ENCODE measurements at places on chromosomes 11 and 22. TPM values are rescaled to one million over a fixed set of nuclear protein-coding genes. Genes with fewer than 3 reads are reported as not detected.

Gene RELT
- total RNA-seq = 1.2 TPM

Gene DDB1
- total RNA-seq = 102 TPM

Gene OR10D3
- total RNA-seq = not detected

Gene KRTAP5-9
- total RNA-seq = not detected

Gene ARHGEF17
- 104 TPM for total RNA-seq

Gene SYT7
- total RNA-seq = 1.6 TPM

Gene KCNJ1
- not detected for total RNA-seq

Gene TMEM45B
- total RNA-seq = not detected

Gene MS4A15
- not detected for total RNA-seq

Gene MS4A4A
- total RNA-seq = 64.6 TPM

Gene SCO2
- not detected for total RNA-seq

GRCh38 chr11:64245401-64245796 is 1.3 kb downstream of the PPP1R14B start:
- DNase-seq = no peak

- DNase-seq = no peak
Observed at GRCh38 chr11:1453611-1454034, 33.0 kb downstream of the MOB2 start.

GRCh38 chr22:49426098-49426497 is 401.6 kb downstream of the BRD1 start:
- DNase-seq = no peak

DNA sequence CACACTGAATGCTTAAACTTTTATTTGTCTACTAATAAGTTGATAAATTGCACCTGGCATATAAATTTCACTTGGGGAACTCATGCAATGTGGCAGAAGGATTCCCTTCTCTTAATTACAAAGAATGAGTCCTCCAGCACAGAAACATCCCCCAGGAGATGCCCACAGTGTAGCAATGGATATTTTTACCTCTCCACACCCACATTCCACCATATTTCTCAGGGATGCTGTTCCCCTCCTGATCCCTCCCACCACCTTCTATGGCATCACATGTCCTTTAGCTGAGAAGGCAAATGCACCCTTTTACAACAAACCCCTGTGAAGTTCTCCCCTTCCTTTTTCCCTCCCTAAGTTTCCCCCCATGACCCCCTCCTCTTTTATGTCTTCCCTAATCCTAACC is 56.1 kb upstream of the UBASH3B start:
- no peak for DNase-seq

- DNase-seq = no peak
Observed at GRCh38 chr11:37087650-37088572, 489.9 kb upstream of the RAG2 start.

DNA sequence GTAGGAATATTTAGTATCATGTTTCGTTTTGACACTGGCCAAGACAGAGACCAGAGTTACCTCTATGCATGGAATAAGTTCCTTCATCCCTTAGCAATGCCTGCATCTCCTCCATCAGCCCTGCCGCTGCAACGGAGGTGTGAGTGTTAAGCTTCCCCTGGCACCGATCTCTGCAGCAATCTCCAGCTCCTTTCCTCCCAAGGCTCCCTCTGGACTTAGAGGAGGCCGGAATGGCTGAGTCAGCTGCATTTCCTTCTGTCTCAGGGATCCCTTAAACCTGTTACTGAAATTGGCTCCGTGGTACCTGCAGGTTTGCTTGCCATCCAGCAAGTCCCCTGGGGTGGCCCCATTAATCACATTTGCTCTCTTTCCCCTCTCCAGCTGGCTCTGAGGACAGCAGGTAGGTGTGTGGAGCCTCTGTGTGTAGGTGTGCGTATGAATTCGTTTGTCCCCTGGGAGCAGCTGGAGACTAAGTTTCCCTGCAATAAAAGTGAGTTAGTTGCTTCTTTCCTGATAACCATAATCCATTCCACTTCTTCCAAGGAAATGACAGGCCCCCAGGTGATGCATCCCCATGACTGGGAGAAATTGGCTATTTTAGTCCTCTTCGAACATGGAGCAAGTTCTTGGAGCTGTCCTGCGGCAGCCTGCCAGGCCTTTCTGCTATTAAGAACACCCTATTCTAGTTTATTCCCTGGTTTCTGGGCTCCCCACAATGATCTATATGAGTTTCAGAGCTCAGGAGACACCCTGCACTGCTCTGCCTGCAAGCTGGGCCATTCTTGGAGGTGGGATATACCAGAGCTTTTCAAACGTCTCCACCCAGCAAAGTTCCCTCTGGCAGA is 457.2 kb upstream of the CADM1 start:
- DNase-seq = no peak

GRCh38 chr22:49533886-49534285 is 293.8 kb downstream of the BRD1 start:
- DNase-seq = no peak

- no peak for DNase-seq
Observed at GRCh38 chr11:123196060-123196714, 1.1 kb upstream of the CLMP start.

GRCh38 chr11:4048340-4048739 is 46.3 kb upstream of the RRM1 start:
- DNase-seq = no peak

DNA sequence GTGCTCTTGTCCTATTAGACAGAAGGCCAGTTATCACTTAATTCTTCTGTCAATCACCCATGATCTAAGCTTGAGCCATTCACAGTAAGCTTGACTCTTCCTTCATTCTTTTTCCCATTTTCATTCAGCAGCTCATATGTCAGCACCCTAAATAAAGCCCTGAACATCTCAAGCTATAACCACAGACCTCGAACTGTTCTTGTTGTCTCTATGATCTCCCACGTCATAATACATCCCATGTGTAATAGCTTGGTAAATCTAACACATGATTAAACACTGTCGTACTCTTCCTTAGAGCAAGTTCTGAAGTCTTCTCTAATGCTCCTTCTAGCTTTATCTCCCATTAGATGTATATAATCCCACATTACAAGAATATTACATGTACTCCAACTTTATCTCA is 14.4 kb downstream of the MUC15 start:
- DNase-seq = no peak

DNA sequence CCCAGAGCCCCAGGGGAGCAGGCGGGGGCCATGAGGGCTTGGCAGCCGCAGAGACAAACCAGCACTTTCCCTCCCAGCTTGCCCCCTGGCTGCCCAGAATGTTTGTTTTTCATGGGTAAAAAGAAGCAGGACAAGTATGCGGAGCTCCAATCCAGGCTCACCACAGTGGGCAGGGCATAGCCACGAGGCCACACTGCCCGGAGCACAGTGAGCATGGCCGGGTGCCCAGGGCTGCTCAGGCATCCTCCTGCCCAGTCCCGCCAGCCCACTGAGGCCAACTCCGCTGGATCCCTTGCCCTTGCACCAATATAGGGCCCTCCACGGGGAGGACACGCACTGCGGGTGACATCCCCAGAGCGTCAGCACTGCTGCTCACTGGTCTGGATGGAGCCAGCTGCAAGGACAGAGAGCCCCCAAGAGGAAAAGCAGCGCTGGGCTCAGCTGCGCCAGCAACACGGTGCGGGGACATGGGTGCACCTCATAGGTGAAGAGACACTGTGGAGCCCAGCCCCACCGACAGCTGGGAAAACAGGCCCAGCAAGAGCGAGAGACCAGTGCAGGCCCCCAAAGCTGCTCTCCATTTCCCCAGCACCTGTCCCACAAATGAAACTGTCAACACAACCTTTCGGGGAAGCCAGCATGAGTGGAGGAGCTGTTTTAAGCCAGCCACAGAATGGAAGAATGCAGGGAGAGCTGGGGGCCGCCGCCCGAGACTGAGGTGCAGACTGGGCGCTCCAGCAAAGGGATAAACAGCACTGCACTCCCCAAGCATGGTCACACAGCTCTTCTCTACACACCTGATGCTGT is 24.8 kb downstream of the ARVCF start:
- DNase-seq = no peak

DNA sequence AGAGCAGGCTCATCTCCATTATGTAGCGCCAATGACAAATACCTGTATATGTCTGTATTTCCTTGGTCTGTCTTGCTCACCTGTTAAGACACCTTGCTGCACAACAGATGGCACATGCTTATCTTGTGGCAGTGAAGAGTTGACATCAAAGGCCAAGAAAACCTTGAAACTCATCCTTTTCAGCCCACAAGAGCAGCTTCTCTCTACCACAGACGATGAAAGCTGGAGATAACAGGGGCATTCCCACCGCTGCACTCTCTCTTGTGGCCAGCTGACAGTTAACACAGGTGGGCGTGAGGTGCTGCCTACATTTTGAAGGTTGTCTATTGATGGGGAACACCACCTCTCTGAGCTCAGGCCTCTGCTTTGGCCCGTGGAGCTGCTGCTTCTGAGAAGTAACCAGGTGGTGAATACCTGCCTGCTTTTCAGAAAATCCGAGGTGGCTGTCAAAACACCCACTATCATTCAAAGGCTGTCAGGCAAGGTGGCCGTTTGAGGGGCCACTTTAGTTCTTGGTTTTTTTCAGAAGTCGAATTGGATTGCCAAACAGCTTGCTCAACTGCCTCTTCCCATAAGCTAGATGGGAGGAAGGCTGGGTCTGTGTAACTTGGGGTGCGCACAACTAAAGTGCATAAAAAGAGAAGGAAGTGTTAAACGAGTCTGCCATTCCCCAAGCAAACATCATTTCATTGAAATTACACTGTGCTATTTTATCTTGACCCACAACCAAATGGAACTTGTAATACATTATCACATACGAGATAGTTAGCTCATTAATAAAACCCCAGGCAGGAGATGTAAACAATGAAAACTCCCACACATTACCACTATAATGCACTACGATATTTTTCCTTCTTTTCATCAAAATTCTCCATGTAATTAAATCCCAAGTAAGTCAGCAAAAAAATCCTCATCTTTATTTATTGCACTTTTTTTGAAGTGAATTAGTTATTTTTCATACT is 87.1 kb upstream of the RAG2 start:
- DNase-seq = no peak

DNA sequence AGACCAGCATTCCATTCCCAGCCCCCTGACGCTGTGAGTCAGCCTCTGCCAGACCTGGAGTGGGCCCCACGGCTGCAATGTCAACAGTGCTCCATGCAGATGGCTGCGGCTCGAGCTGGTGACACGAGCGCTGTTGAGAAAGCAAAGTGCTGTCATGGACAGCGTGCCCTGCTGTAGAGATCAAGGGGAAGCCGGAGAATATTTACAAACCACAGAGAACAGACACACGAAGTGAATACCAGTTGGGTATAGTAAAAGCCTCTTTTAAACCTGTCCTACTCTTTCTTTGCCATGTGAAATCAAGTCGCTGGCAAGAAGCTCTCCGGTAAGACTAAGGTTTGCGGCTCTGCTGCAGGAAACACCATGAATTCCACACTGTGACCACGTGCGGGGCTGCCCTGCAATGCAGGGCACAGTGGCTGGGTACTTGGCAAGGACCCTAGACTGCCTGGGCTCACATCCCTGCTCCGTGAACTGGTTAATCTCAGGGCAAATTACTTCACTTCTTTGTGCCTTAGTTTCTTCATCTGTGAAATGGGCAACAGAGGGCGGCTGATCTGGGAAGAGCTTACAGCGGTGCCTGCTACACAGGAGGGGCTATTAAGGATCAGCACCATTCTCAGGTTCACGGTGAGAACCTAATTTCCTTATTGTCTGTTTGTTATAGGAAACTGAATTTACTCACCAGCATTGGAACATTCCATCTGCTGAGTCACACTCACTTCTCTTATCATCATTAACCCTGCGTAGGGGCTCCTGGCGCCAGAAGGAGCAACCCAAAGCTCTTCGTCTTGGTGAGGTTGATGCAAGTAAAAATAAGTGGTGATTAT is 27.8 kb upstream of the ELFN2 start:
- DNase-seq = no peak

DNA sequence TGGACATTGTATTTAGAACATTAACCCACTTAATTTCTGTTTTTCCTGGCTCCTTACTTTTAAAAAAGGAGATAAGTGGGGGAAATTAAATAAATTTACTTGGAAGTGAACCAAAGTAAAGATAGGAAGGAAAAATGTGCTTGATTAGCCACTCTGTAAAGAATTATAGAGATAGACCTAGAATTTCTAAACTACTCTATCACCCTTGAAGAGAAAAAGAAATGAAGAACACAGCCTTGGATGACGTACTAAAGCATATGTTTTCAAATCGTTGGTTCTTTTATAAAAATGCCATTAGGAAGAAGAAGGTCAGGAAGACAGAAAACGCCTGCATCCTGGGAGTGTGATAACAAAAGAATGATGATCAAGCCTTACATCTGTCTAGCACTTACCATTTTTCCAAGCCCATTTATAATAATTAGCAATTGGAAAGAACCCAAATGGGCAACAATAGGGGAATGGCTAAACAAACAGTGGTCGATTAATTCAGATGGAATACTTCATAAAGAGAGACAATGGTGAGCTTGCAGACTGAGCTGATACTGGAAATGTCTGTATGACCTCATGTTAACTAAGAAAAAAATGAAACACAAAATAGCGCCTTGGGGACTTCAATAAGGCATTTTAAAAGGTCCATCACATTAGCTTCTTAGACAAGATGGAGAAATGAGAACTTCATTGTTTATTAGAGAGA is 81.0 kb upstream of the LRRC55 start:
- DNase-seq = no peak

- no peak for DNase-seq
Observed at GRCh38 chr11:5467527-5467926, 18.4 kb downstream of the OR51I2 start.

DNA sequence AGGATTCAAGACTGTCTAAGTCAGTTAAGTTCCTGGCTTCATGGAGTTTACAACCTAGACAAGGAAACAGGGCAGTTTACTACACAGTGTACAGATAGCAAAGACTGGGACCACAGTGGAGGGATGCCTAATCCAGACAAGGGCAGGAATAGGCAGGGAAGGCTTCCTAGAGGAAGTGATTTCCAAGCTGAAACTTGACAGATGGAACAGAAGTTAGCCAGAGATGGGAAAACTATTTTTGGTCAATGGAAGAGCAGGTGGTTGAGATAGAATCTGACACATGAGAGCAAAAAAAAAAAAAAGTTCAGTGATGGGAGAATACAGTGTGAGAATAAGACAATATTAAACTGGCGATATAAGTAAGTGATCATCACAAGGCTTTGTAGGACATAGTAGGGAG is 1.3 kb downstream of the COA4 start:
- no peak for DNase-seq

DNA sequence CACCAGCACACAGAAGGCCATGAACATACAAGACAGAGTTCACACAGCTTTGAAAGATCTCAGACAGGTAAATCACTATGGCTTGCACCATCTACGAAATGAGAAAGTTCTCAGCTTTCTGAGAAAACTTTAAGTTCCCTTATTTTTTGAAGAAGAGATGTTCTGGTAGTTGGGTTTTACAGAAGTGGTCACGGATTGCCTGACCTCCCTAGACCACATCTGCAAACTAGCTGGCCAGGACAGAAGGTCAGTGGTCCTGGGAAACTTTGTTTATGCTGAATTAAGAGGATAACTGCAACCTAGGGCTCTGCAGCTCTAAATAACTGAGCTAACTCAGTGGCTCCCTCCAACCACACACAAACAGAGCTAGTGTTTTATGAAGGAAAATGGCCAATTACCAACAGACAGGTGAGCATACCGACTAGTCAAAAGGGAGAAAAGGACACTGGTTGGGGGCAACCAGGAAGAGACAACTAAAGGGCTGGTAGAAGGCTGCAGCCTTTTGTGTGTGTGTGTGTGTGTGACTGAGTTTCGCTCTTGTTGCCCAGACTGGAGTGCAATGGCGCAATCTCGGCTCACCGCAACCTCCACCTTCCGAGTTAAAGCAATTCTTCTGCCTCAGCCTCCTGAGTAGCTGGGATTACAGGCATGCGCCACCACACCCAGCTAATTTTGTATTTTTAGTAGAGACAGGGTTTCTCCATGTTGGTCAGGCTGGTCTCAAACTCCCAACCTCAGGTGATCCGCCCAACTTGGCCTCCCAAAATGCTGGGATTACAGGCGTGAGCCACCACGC is 8.5 kb upstream of the SCN2B start:
- DNase-seq = no peak

- DNase-seq = peak; percentile 12
Observed at GRCh38 chr11:7332962-7333361, 81.3 kb downstream of the SYT9 start.

Measured in esophagus muscularis mucosa (tissue), 4 donors.